ENCODE measurements at places on chromosomes 11 and 22.
A peak's percentile ranks its signal among the peaks of the same experiment; 100 is the strongest.

GRCh38 chr11:27904358-27905055 lies 203.4 kb downstream of the KIF18A start:
- DNase-seq, result peak; percentile 47

DNA sequence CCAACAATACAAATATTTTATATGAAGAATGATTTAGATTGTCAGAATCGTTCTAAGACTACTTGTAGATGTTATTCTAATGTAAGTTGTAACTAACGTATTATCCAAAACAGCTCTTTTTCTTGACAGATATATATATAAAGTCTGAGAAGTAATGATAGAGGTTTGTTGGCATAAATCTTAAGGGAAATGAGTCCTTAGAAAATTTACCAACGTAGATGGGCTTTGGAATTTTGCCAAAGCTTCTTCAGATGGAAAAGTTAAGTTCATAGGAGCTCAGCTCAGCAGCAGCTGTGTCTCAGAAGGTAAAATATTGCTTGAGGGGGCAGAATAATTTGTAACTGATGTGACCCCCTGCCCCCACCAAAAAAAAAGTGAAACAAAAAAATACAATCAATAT lies 66.7 kb downstream of the BID start:
- peak; percentile 72 for DNase-seq

GRCh38 chr11:94831529-94831928 lies 63.4 kb downstream of the AMOTL1 start:
- no peak for DNase-seq

DNA sequence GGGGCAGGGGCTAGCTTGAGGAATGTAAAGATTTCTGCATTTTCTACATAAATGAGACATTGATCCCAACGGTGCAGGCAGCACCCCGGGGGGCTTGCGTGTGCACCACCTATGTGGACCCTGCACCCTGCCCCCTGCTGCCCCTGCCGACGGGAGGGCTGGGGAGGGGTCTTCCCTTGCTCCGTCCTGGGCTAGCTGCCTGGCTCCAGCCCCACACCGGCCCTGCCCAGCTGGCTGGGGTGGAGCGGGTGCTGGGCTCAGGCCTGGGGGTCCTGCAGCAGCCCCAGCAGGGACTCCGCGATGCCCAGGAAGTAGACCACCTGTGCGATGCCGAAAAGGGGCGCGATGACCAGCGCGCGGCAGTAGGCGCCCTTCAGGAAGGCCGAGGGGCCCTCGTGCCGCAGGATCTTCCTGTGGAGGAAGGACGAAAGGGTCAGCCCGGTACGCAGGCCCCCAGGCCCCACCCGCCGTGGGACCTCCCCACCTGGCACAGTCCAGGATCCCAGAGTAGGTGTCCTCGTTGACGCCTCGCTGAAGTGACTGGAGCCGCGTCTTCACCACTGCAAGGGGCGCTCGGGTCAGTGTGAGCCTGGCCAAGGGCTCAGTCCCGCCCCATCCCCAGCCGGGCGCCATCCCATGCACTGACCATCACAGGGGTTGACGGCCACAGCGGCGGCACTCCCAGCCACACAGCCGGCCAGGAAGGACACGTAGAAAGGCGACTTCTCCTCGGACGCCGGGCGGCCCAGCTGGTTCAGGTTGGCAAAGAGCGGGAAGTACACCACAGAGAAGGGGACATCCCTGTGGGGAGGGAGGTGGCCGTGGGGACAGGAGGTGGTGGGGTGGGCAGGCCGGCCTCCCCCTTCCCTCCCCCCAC lies 2.0 kb upstream of the CEND1 start:
- DNase-seq, result no peak

- DNase-seq, result no peak
Observed at GRCh38 chr11:76939219-76939631, 78.5 kb downstream of the ACER3 start.

DNA sequence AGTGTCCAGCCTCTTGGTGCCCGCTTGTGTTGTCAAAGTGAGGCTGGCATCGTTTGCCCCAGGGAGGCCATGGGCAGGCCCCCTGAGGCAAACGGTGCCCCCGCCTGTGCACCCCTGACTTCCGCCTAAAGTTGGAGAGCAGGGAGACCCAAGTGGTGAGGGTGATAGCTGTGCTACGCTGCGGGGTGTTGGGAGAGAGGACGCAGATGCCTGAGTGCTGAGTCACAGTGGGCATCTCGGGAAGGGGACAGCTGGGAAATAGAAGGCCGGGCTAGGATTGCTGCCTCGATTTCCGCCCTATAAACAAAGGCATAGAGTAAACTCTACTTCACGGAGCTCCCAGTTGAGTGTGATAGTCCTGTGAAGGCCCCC lies 5.8 kb downstream of the GRIK4 start:
- DNase-seq, result no peak

DNA sequence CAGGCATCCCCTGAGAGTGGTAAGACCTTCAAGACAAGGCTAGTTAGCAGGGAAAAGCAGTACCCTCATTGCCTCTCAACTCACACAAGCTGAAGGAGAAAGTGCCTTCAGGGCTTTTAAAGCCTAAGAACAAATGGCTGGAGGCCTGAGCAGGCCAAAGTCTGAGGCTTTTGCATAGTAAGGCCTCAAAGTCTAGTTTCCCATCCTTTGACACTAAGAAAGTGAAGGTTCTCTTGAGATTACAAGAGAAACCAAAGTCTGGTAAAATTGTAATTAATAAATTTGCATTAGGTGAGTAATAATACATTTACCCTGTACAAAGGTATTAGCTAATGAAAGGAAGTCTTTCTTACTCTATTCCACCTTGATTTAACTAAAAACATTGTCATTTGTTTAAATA lies 47.0 kb upstream of the CCDC89 start:
- DNase-seq, result no peak

GRCh38 chr11:130094614-130095013 lies 24.9 kb downstream of the APLP2 start:
- DNase-seq, result no peak

DNA sequence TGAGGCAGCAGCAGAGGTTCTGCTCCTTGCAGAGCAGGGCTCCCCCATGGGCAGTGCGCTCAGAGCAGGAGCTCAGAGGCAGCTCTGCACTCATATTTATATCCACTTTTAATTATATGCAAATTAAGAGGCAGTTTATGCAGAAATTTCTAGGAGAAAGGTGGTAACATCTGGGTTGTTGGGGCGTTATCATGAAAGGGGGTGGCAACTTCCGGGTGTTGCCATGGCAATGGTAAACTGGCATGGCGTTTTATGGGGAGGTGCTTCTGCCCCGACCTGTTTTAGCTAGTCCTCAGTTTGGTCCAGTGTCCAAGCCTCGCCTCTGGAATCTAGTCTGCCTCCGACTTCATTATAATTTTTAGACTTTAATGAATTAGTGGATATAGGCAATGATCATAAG lies 1191.7 kb downstream of the TBC1D22A start:
- no peak for DNase-seq

- no peak for DNase-seq
Observed at GRCh38 chr11:69394234-69394868, 87.1 kb upstream of the LINC01488 start.

GRCh38 chr11:100825626-100826025 lies 138.5 kb downstream of the ARHGAP42 start:
- peak; percentile 25 for DNase-seq

DNA sequence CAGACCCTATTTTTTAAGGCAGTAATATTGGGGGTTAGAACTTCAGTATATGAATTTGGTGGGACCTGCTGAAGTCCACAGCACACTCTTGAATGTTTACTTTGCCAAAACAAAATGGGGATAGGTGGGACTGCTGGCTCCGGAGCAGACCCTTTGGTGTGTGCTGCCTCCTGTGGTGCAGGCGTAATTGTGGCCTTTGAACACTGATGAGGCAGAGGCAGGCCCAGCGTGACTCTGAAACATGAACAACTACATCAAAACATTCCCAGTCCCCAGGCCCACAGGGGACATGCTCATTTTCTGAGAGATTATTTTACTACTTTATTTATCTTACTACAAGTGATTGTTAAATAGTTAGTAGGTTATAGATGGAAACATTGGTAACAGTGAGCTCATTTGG lies 225.0 kb upstream of the TBCEL start:
- no peak for DNase-seq

GRCh38 chr11:9037963-9038362 lies 34.2 kb upstream of the NRIP3 start:
- DNase-seq, result no peak

DNA sequence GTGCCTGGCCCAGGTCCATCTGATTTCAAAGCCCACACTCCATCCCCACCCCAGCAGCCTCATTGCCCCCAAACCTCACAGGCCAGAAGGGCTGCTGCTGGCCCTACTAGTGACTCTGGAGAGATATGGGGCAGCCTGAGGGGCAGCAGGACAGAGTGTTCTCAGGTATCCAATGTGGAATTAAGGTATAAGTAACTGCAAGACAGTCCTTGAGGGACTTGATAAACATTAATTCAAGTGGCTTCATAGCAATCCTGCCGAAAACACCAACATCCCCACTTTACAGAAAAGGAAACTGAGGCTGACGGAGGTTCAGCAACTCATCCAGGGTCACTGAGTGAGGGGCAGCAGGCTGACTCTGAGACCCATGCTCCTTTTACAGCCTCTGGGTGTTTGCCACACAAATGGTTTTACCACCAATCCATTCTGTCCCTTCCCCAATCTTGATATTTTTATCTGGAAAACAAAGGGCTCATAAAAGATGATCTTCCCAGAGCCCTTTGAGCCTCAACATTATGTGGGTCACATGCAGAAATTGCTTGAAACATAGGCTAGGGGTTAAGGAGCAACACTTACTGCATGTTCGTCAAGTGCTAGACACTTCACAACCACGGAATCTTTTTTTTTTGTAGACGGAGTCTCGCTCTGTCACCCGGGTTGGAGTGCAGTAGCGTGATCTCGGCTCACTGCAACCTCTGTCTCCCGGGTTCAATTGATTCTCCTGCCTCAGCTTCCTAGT lies 2.3 kb downstream of the NIPSNAP1 start:
- DNase-seq, result no peak

DNA sequence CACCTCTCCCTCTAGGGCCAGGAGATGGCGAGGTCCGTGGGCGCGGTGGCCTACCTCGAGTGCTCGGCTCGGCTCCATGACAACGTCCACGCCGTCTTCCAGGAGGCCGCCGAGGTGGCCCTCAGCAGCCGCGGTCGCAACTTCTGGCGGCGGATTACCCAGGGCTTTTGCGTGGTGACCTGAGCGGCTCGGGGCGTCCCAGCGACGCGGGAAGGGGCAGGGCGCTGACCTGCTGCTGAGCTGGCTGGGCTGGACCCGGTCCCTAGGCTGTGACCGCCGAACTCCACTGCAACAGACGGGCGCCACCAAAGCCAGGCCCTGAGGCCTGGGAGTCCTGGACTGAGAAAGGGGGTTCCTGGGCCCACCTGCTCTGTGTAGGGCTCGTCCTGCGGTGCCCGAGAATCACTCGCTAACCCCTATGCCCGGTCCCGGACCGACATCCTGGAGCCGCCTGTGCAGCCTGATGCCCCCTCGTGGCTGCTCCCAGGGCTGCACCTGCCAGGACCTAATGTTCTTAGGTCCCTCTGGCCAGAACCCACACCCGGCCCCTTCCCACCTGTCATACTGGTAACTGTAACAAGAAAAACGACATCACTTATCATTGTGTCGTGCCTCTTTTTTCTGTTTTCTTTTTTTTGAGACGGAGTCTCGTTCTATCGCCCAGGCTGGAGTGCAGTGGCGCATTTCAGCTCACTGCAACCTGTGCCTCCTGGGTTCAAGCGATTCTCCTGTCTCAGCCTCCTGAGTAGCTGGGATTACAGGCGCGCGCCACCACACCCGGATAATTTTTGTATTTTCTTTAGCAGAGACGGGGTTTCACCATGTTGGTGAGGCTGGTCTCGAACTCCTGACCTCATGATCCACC lies 15.0 kb downstream of the RHOD start:
- DNase-seq, result peak; percentile 58

GRCh38 chr22:48088251-48088650 lies 1325.8 kb downstream of the TBC1D22A start:
- no peak for DNase-seq

All from adipocyte (in vitro differentiated cells).